GM23248 (cell line): ENCODE measurements at places on chromosomes 3 and 15.

DNA sequence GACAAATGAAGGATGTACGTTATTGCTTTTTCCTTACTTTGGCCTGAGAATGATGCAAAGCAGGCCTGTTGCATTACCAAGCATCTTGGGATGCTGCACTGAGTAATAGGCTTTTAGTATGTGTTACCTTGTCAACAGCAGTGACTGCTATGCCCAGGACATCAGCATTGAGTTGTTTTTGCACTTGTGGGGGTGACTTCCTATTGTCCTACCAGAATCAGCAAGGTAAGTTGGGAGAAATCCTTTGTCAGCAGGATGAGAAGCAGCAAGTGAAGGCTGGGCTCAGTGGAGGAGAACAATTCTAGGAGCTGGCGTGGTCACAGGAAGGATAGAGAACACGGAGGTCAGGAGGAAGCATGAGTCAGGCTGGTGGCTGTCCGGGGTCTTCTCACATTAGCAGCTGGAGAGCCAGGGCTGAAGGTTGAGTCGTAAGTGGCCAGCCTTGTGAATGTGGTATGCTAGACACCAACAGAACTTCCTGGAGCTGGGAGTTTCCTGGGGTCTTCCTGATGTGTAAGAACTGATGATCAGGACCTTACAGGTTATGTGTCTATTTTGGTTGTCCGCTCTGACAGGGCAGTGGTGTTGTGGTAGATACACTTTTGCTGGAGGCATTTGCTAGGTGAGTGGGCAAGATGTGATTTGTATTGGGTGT, 142.7 kb downstream of the FNDC3B start:
- peak; percentile 73 for DNase-seq

- no peak for DNase-seq
Observed at GRCh38 chr15:29066838-29067237, 181.1 kb downstream of the APBA2 start.

GRCh38 chr15:48642795-48643194, 2.7 kb downstream of the FBN1 start:
- DNase-seq, result peak; percentile 67

GRCh38 chr3:187750006-187750512, 4.8 kb upstream of the BCL6 start:
- DNase-seq, result no peak

DNA sequence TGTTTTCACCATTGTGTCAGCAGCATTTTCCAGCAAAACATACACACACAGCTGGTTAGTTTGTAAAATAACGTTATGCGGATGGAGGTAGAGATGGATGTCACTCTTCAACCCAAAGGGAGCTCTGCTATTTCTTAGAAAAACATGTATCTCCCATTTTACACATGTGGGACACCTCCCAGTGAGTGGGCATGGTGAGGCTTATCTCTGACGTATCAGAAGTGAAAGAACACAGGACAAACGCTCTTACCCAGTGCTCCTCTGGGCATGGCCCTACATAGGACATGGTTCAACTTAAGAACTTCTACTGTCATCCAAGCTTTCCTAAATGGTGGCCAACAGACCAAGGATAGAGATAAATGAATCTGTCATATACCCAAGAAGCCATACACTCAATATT, 2.1 kb downstream of the FAM240A start:
- no peak for DNase-seq

DNA sequence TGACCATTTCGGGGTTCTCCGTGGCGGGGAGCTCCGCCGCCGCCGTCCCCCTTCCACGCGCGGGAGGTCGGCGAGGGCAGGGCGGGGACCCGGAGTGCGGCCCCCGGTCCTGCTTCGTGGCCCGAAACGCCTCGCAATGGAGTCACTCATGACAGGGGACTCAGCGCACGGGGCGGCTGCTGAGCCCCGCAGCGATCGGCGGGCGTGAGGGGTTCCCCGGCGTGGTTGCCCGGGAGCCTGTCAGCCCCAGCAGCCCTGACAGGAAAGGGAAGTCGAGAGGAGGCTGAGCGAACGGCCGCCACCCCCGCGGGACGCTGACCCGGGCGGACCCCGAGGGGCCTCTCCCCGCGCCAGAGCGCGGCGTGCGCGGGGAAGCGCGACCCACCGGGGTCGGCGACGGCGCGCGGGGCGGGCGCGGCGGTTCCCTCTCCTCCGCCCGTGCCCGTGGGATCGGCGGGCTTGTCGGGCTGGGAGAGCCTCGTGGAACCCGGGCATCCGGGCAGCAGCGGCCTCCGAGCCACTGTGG, 564 bp upstream of the PIGZ start:
- peak; percentile 59 for DNase-seq

GRCh38 chr3:42549131-42549530, 32.6 kb downstream of the SEC22C start:
- no peak for DNase-seq

DNA sequence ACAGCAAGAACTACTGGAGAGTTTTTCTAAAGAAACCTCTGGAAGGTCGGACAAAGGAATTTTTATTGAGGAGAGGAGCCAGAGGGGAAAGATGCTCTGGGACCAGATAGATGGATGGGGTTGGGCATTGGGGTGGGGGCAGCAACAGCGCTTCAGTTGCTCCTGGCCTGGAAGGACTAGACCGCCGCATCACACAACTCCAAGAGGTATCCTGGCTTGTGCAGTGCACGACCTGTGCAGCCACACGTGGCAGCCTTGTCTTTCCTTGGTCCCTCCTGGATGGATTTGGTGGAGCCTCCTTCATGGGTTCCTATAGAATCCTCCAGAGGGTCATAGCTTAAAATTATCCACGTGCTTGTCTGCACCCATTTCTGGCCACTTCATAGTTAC, 23.0 kb downstream of the MAGEF1 start:
- no peak for DNase-seq

GRCh38 chr15:96338074-96338765, 7.7 kb downstream of the NR2F2 start:
- no peak for DNase-seq

- no peak for DNase-seq
Observed at GRCh38 chr3:151541178-151541577, 80.3 kb upstream of the IGSF10 start.

DNA sequence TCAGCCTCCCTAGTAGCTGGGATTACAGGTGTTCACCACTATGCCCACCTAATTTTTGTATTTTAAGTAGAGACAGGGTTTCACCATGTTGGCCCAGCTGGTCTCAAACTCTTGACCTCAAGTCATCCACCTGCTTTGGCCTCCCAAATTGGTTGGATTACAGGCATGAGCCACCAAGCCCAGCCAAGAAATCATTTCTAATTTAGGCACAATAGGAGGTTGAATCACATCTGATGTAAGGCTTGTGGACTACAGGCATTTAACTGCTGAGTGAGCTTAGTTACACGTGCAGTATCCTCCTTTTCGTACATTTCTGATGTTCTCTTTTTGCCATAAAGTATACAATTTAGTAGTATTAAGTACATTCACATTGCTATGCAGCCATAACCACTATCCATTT, 31.1 kb upstream of the SETD2 start:
- DNase-seq, result no peak

- no peak for DNase-seq
Observed at GRCh38 chr3:16504242-16504641, 9.3 kb downstream of the RFTN1 start.

DNA sequence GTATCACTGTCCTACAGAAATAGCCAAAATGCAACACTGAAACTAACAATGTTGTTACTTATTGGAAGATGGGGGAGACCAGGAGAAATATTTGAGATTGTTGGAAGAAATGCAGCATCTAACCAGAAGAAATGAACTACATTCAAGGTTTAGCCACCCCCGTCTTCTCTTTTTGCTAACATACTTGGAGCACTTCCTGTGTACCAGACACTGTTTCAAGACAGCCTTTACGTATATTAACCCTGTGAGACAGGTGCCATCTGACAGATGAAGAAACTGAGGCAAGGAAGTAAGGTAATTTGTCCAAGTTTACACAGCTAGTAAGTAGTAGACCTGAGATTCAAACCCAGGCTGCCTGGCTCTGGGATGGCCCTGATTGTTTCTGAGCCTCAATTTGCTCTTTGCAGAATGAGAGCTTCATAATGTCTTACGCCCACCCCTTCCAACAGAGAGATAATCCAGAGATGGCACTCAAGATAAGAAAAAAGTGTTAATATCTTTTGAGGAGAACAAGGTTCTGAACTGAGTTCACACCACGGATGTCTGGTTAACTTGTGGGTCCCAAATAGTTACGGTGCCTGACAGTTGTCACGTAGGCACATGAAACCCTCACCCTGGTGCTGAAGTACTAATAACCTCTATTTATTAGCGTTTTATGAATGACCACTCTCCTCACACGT, 26.1 kb downstream of the RASGRP1 start:
- no peak for DNase-seq

DNA sequence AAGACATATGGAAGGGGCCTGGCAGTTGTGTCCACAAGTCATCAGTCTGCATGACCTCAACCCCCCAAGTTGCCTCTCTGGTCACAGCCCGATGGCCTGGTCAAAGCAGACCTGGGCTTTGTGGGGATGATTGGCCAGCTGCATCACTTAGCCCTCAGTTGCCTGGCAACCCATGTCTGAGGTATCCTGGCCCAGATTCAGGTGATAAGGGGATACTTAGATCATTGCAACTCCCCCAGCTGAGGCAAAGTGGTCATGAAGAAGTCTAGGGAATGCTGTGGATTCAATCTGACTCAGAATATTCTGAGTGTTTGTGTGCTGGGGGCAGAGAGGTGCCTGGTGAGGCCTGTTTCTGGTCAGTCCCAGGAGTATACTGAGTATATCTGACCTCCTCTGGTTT, 5.0 kb downstream of the GPR156 start:
- no peak for DNase-seq

DNA sequence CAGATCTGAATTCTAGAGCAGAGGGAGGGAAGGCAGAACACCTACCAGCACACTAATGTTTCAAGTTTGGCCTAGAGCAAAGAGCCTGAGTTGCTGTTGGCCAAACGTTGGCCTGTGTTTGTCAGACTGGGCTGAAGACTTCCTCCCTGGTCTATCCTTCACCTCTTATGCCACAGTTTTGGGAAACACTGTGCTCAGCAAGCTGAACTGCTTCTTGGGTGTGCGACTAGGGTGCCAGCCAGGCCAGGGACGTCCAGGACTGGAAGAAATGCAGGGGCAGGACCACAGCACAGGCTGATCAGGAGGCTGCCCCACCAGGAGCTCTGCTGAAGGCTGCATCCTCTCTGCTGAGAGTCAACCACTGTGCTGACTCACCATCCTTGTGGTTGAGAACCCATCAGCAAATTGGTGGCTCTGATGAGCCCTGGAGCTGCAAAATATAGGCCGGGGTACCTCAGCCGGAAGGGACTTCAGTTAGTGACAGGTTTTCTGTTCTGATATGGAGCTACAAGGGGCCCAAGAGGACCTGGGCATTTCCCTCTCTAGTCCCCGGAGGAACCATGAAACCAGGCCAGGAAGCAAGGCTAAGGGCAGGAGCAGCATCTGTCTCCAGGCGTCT, 131.6 kb upstream of the RASGRP1 start:
- DNase-seq, result peak; percentile 73

GRCh38 chr3:186241910-186242821, 119.9 kb downstream of the DGKG start:
- peak; percentile 39 for DNase-seq

- no peak for DNase-seq
Observed at GRCh38 chr3:154228561-154229216, 95.6 kb downstream of the DHX36 start.

DNA sequence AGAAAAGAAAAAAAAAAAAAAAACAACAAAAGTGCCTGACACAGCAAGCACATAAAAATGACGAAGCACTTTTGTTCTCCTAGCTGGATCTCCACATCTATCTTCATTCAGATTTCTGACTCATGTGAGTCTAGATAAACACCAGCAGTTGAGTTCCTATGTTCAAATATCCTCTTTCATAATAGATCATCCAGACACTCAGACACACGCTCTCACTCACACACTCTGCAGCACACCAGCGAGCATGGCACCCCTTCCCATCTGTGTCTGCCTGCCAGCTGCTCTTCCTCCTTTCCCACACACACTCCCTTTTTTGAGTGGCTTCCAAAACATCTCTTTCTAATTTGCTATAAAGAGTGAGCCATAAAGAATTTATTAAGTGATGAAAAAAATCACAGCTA, 19.8 kb upstream of the CELF6 start:
- DNase-seq, result peak; percentile 93

DNA sequence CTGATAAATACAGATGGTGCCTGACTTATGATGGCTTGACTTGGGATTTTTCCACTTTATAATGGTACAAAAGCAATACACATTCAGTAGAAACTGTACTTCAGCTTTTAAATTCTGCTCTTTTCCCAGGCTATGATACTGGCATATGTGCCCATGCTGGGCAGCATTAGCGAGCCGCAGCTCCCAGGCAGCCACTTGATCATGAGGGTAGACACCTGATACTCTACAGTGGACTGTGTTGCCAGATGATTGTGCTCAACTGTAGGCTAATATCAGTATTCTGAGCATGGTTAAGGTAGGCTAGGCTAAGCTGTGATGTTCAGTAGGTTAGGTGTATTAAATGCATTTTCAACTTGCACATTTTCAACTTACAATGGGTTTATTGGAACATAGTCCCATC, 17.7 kb upstream of the FEM1B start:
- no peak for DNase-seq

- peak; percentile 73 for DNase-seq
Observed at GRCh38 chr3:22377421-22377820, 626.4 kb upstream of the ZNF385D start.

DNA sequence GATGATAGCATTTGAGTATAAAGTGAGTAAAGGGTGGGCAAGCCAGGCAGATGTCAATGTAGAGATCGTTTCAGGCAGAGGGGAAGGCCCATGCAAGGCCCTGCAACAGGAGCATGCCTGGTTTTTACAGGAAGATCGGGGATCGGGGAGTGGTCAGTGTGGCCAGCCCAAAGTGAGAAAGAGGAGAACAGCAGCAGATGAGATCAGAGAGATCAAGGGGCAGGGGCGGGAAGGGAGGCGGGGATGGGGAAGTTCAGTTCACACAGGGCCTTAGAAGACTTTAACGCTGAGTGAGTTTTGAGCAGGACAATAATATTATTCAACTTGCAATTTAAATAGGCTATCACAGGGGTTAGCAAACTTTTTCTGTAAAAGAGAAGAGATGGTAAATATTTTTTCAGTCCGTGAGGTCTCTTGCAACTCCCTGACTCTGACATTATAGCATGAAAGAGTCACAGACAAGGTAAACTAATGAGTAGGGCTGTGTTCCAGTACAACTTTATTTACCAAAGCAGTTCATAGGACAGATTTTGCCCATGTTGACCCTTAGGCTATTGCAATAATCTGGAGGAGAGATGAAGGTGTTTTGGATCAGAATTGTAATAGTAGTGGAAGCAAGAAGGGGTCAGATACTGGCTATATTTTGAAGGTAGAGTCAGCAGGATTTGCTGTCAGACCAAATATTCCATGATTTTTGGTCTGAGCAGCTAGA, 12.4 kb upstream of the CD47 start:
- DNase-seq, result no peak

DNA sequence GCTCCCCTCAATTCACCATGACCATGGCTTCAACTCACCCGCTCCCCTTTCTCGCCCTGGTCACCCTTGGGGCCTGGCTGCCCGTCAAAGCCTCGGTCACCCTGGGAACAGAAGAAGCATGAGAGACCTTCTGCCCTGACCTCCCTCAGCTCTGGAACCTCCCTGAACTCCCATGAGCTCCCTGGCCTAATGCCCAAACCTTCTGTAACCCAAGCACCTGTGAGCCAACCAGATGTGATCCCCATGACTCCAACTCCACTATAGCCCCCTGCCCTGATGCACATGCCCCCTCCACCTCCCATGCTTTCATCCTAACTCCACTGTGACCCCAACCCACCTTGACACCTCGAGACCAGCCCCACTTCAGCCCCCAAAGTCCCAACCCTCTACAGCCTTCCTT, 3.5 kb upstream of the UCN2 start:
- no peak for DNase-seq
